ENCODE measurements at places on chromosomes 7 and 10.

DNA sequence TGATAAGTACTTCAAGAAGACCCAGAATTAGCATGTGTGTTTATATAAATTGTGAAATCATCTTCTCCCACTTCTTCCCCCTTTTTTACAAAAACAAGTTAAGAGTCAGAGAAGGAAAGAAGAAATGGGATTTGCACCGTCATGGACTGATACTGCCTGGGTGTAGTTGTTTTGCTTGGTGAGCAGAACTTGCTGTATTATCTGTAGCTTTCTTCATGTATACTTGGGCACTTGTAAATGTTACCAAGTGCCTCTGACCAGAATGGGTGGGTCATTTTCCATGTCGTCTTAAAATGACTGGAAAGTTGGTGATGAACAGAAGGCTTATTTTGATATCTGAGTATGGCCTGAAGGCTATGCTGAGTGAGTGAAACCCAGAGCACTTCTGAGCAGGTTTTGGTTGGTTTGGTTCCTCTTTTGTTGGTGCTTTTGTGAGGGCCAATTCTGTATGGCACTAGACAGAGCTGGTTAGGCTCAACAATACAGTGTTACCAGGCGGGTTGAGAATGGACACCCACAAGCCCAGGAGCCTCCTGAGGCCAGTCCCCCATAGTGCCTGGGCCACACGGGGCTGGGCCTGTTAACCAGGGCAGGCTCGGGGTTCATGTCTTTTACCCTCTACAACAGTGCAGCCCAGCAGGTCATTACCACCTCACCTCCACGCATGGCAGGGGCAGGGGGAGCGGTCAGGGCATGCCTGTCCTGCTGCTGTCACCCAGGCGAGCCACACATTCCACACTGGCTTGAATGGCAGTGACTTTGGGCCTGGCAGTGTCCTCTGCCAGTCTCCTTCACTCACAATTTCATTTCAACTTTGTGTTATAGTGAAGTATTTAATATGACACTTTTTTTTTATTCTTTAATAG, 115.1 kb downstream of the CCNY start:
- H3K4me3 ChIP-seq = no peak overlapping the region
- no peaks in the 10 kb centered on the region for H3K27me3 ChIP-seq
- H3K27ac ChIP-seq = no peak overlapping the region
- H3K4me1 ChIP-seq = peaks cover 76% of the 10 kb centered on the region
- H3K36me3 ChIP-seq = peaks cover 9% of the 10 kb centered on the region
- no peak for DNase-seq

DNA sequence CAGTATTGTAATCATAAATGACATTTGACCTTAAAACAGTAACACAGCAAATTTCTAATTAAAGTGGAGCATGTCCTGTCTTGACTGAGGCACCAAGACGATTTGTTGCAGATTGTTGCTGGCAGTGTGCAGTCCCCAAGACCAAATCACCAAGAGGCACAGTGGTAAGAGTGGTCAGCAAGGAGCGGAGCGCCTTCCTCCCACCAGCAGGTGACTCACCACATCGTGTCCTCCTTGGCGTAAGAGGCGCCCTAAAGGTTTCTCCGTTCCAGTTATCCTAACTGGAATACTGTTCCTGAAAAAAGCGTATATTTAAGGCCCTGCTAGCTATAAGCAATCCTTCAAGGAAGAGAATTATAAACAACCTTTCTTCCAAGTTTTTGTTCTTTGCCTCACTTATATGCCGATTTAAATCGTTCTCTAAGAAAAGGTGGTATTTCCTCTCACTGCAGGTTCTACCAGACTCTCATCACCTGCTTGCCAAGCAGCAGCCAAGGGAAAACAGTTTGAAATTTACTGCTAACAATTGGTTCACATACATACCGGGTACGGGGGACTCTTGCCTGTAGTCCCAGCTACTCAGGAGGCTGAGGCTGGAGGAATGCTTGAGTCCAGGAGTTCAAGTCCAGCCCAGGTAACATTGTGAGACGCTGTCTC, 10.7 kb upstream of the REPIN1 start:
- peak overlapping the region; percentile 84 for H3K27ac ChIP-seq
- peak overlapping the region; percentile 51 for H3K4me3 ChIP-seq
- peaks cover 42% of the 10 kb centered on the region for H3K4me1 ChIP-seq
- peak; percentile 42 for DNase-seq
- peaks cover 4% of the 10 kb centered on the region for H3K27me3 ChIP-seq

DNA sequence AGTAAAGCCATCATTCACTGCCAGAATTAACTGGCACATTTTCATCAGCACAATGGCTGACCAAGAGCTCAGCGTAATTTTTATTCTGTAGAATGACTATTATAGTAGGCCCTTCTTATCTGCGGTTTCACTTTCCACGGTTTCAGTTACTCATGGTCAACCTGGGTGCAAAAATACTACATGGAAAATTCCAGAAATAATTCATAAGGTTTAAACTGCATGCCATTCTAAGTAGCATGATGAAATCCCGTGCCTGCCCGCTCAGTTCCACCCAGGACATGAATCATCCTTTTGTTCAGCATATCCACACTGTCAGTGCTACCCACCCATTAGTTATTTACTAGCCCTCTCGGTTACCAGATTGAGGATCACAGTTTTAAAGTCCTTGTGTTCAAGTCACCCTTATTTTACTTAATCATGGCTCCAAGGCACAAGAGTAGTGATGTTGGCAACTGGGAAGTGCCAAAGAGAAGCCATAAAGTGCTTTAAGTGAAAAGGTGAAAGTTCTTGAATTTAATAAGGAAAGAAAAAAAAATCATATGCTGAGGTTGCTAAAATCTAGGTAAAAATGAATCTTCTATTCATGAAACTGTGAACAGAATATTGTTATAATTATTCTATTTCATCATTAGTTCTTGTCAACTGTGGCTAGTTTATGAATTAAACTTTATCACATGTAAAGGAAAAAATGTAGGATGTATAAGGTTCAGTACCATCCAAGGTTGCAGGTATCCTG, 204.9 kb downstream of the DOCK4 start:
- H3K4me1 ChIP-seq = no peaks in the 10 kb centered on the region
- no peak overlapping the region for H3K27ac ChIP-seq
- H3K4me3 ChIP-seq = no peak overlapping the region
- no peaks in the 10 kb centered on the region for H3K36me3 ChIP-seq

- peak; percentile 39 for DNase-seq
- H3K36me3 ChIP-seq = no peaks in the 10 kb centered on the region
- peaks cover 9% of the 10 kb centered on the region for H3K4me1 ChIP-seq
These were observed at the start of gene GNG11 for GRCh38 chr7:93921607-93922566. Gene GNG11 (plus strand): TSS chr7:93921735. CDS start chr7:93922138, 403 bp downstream.

DNA sequence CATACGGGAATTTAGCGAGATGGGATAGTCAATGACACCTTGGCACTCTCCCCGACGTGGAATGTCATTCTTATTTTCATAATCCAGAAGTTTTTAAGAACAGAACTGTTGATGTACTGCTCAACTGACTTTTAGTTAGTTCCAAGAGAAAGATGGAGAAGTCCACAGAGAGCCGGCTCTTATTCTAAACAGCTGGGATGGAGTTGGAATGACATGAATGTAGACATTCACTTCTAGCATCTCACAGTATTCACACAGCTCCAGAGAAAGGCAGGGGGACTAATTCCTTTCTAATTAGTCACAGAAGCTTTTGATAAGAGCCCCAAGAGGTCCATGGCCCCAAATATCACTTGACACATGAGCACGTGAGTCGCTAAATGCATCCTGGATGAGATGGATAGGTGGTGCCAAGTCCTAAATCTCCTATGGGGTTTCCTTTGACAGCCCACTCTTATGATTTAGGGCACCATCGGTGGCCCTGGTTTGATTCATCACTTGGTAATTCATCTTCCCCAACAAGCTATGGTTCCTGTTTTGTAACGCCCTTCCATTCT, 420.3 kb upstream of the AUTS2 start:
- H3K27ac ChIP-seq = no peak overlapping the region
- no peaks in the 10 kb centered on the region for H3K36me3 ChIP-seq
- DNase-seq = no peak
- H3K4me1 ChIP-seq = peaks cover 6% of the 10 kb centered on the region
- H3K4me3 ChIP-seq = no peak overlapping the region

- no peaks in the 10 kb centered on the region for H3K4me1 ChIP-seq
- peaks cover 2% of the 10 kb centered on the region for H3K27me3 ChIP-seq
- H3K36me3 ChIP-seq = no peaks in the 10 kb centered on the region
- H3K27ac ChIP-seq = no peak overlapping the region
These were observed 125.8 kb downstream of the EGFR start for GRCh38 chr7:55144333-55145317.

DNA sequence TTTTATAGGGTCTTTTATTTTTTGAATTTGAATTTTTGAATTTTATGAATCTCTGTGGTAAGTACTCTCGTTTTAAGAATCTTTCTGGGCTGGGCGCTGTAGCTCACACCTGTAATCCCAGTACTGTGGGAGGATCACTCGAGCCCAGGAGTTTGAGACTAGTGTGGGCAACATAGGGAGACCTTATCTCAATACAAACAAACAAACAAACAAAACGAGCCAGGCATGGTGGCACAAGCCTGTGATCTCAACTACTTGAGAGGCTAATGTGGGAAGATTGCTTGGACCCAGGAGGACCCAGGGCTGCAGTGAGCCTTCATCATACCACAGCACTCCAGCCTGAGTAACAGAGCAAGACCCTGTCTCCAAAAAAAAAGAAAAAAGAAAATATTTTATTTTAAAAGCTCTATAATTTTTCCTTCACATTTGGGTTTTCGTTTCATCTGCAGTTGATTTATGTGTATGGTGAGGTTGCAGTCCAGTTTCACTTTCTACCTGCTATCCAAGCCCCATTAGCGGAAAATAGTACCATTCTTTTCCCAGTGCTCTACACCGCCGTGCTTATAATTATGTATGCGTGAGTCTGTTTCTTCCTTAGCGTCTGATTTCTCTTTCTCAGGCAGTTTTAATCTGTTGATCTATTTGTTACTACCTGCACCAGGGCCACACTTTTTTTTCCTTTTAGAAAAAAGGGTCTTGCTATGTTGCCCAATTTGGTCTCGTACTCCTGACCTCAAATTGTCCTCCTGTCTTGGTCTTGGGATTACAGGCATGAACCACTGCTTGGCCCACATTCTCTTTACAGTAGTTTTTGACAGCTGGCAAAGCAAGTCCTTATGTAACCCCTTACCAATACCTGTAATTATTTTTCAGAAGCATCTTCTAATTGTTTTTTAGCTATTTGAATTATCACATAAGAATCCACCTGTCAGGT, 21.7 kb downstream of the TRIM24 start:
- H3K27me3 ChIP-seq = no peaks in the 10 kb centered on the region
- peaks cover 17% of the 10 kb centered on the region for H3K36me3 ChIP-seq
- DNase-seq = no peak
- peaks cover 34% of the 10 kb centered on the region for H3K4me1 ChIP-seq
- no peak overlapping the region for H3K4me3 ChIP-seq

DNA sequence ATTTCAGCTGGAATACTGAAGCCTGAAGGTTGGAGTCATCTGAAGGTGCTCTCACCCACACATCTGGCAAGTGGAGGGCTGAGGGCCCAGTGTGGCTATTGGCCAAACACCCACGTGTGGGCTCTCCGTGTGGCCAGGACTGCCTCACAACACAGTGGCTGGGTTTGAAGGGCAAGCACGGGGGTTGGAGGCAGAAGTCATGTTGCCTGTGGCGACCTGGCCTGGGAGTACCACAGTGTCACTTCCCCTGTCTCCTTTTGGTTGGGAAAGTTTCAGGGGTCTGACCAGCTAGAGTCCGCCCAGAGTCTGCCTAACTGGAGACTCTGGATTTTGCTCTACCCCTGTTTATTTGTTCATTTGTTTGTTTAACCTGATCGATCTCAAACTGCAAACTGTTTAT, 169.5 kb downstream of the DNAJB6 start:
- H3K36me3 ChIP-seq = peaks cover 32% of the 10 kb centered on the region
- no peak overlapping the region for H3K4me3 ChIP-seq
- DNase-seq = no peak
- no peak overlapping the region for H3K27ac ChIP-seq
- peaks cover 26% of the 10 kb centered on the region for H3K4me1 ChIP-seq

GRCh38 chr7:41339913-41340676, 362.8 kb downstream of the INHBA start:
- DNase-seq = no peak
- no peaks in the 10 kb centered on the region for H3K36me3 ChIP-seq
- H3K4me3 ChIP-seq = no peak overlapping the region
- no peak overlapping the region for H3K27ac ChIP-seq
- H3K4me1 ChIP-seq = no peaks in the 10 kb centered on the region

GRCh38 chr7:150410680-150411346, 31.7 kb downstream of the ZNF775 start:
- H3K4me3 ChIP-seq = no peak overlapping the region
- H3K4me1 ChIP-seq = peaks cover 20% of the 10 kb centered on the region
- H3K27me3 ChIP-seq = no peaks in the 10 kb centered on the region
- no peak for DNase-seq
- H3K36me3 ChIP-seq = peaks cover 15% of the 10 kb centered on the region

GRCh38 chr10:120610791-120611190, 153.8 kb downstream of the PLPP4 start:
- no peaks in the 10 kb centered on the region for H3K27me3 ChIP-seq
- no peak for DNase-seq
- no peaks in the 10 kb centered on the region for H3K36me3 ChIP-seq
- H3K4me1 ChIP-seq = no peaks in the 10 kb centered on the region

- H3K36me3 ChIP-seq = no peaks in the 10 kb centered on the region
- no peak overlapping the region for H3K27ac ChIP-seq
- DNase-seq = peak; percentile 34
- H3K27me3 ChIP-seq = peaks cover 71% of the 10 kb centered on the region
These were observed 7.6 kb upstream of the ZNF503 start for GRCh38 chr10:75408911-75409885.

DNA sequence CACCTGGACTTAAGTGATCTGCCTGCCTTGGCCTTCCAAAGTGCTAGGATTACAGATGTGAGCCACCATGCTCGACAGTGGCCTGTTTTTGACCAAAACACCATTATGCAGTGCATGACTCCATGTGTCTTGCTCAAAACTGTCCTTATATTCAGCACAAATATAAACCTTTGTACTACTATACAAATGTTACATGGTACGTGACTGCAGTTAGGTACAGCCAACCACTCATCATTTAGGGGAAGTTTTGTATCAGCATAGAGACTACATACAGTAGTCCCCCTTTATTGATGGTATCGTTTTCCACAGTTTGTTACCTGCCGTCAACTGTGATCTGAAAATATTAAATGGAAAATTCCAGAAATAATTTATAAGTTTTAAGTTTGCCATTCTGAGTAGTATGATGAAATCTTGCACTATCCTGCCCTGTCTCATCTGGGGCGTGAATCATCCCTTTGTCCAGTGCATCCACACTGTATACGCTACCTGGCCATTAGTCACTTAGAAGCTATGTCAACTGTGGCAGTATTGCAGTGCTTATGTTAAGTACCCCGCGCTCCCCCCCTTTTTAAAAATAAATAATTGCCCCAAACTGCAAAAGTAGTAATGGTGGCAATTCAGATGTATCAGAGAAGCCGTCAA, 23.3 kb upstream of the ZNF282 start:
- no peak for DNase-seq
- peaks cover 7% of the 10 kb centered on the region for H3K4me1 ChIP-seq
- no peak overlapping the region for H3K4me3 ChIP-seq
- no peaks in the 10 kb centered on the region for H3K27me3 ChIP-seq
- H3K36me3 ChIP-seq = peaks cover 25% of the 10 kb centered on the region
- H3K27ac ChIP-seq = peak overlapping the region; percentile 33

DNA sequence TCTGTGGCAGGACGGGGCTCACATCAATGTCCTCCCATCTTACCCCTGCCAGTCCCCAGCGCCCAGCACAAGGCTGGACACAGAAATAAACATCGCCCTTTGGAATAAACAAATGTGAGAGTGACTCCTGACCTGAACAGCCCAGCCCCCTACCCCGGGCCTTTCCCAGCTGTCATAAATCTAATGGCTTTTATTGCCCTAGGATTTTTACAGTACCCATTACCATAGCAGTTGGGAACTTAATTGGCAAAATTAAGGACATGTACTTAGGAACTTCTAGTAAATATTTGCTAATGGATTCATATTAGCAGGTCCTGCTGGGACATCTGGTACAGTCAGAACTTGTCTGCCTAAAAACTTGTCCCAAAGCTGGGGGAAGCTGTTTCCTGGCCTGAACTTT, 76.6 kb downstream of the GLRX3 start:
- no peaks in the 10 kb centered on the region for H3K27me3 ChIP-seq
- H3K4me3 ChIP-seq = no peak overlapping the region
- H3K4me1 ChIP-seq = no peaks in the 10 kb centered on the region
- H3K27ac ChIP-seq = no peak overlapping the region
- DNase-seq = no peak
